ENCODE measurements at places on chromosomes 7 and 10. TPM values are rescaled to one million over a fixed set of nuclear protein-coding genes. Genes with fewer than 3 reads are reported as not detected.

Gene SUV39H2
- total RNA-seq: 15.8 TPM

Gene C7orf33
- total RNA-seq: not detected

Gene CDH23
- 0.20 TPM for total RNA-seq

Gene CALCR
- total RNA-seq: not detected

Gene CYP26C1
- total RNA-seq: under 0.01 TPM

Gene TAS2R5
- total RNA-seq: 0.59 TPM

Gene OR2A12
- total RNA-seq: not detected

Gene LBX1
- not detected for total RNA-seq

Gene FAM25C
- not detected for total RNA-seq

Gene RAB19
- total RNA-seq: not detected

Gene CPED1
- total RNA-seq: 47.9 TPM

Gene LRRC27
- total RNA-seq: 9.6 TPM

Gene CPXM2
- under 0.01 TPM for total RNA-seq

Gene SP8
- not detected for total RNA-seq

Gene CALHM1
- total RNA-seq: not detected

Gene EPO
- not detected for total RNA-seq

Gene SPDYE11
- total RNA-seq: not detected

Gene TSPAN13
- 1.1 TPM for total RNA-seq

Gene TRIL
- total RNA-seq: 0.73 TPM

Gene ABCB4
- total RNA-seq: under 0.01 TPM

Gene LHFPL3
- not detected for total RNA-seq

Gene SUMF2
- 177 TPM for total RNA-seq

Gene TYW1B
- total RNA-seq: 2.6 TPM

Gene PLXDC2
- 0.37 TPM for total RNA-seq

Gene CCDC6
- total RNA-seq: 41.9 TPM

Gene GATA3
- not detected for total RNA-seq

Gene PNLIP
- not detected for total RNA-seq

Gene MUC12
- not detected for total RNA-seq

Gene HIP1
- total RNA-seq: 7.0 TPM

Gene WIPF3
- total RNA-seq: not detected

Gene SLC26A4
- 0.39 TPM for total RNA-seq

Gene TMEM139
- total RNA-seq: not detected

Gene OR2A1
- under 0.01 TPM for total RNA-seq

Gene SLIT1
- 0.37 TPM for total RNA-seq

Gene CDK14
- 30.5 TPM for total RNA-seq

Gene COBL
- total RNA-seq: under 0.01 TPM

Measured in subcutaneous preadipocyte (primary cell).